ENCODE measurements at places on chromosomes 4 and X.

DNA sequence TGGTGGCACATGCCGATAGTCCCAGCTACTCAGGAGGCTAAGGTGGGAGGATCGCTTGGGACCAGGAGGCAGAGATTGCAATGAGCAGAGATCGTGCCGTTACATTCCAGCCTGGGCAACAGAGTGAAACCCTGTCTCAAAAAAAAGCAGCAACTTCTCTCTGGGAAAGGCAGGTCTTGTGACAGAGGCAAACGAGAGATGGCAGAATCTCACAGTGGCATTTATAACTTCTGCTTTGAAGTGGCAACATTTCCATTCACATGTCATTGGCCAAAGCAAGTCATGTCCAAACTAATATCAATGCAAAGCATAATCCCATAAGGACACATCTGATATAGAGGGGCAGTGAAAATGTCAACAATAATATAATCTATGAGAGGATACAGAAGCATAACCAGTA is 79.8 kb downstream of the PPEF2 start:
- no peak for DNase-seq

DNA sequence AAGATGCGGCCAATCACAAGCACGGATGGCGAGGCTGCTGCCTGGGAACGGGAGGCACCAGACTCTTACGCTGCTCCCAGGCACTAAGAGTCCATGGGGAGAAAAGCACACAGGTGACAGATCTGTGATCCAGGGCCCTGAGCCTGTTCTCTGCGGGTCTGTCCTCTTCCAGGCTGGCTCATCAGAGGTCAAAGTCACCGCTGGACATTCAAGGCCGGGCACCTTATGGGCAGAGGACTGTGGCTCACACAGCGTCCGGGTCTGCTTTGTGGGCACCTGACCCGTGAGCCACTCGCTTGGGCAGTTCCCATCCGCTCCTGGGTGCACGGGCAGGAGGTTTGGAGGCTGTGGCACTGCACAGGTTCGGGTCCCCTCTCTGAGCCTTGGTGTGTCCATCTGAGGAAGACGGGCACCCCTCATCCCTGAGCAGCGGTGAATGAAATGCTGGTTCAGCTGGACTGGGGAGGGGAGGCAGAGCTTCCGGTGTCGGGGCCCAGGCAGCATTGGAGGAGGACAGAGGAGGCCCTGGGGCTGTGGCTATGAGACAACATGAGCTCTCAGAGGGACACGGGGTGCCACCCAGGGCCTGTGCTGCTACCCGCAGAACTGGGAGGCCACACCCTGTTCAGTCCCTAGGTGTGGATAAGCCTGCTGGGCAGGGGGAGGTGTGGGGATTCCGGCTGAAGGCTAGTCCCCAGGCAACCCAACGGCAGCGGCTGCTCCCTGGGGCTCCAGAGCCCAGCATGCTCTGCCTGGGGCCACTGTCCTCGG is 61.2 kb upstream of the AFAP1 start:
- no peak for DNase-seq

DNA sequence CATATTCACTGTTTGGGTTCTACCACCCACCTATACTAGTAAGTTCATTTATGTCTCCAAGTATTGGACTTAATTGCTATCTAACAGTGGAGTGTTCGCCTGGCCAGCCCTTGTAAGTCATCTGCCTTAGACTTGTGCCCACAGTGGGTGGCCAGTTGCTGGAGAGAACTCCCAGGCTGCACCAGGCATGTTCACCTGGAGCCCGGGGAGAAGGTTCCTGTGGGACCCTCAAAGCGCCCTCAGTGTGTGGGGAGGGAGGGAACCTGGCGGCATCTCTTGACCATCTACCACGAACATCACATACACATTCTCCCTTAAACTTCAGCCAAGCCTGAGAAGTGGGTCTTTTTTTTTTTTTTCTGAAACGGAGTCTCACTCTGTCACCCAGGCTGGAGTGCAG is 138.1 kb downstream of the CPZ start:
- no peak for DNase-seq

DNA sequence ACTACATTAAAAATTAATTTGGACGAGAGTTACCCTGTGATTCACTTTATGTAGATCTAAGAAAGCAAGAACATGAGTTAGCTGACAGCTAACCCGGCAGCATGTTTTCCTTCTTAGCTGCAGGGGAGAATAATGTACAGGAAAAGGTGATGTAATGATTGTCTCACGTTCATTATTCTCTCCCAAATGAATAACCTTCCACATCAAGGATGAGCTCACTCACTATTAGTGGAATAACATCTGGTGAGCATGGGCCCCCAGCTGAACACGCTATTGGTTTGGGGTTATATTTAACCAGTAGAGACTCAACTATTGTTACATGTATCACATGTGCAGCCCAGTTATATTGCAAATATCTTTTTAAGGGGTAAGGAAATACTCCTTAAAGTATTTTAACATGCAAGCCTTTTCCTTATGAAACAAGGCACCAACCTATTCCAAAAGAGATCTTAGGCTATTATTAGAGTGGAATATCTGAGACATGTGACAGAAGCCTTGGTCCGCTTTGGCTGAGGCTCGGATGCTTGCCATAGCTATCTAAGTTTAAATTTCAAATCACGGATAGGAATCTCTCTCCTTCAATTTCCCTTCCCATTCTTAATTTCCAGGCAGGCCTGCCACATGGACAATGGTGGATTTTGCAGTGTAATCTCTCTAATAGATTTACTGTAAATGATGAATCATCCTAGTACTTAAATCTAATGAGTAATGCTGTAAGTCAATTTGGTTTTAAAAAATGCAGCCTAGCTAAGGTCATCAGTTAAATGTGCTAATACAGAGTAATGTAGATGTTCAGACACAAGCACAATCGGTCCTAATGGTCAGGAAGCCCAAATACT is 99.0 kb upstream of the OTUD4 start:
- DNase-seq, result peak; percentile 95

DNA sequence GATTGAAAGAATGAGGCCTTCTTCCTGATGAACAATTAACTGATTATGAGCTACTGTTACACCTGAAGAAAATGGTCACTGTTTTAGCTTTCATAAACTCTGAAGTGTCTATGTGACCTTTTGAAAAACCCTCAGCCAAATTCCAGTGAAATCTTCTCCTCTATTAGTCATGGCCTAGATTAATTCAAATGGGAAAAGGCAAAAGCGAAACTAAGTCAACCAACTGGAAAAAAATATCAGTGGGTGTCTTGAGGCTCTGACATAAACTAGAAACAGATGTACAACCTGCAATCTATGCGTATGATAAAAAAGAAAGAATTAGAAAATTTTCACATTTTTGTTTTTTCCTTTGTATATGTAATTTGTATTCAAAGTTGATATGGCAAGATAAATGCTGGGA is 169.4 kb upstream of the BANK1 start:
- peak; percentile 43 for DNase-seq

DNA sequence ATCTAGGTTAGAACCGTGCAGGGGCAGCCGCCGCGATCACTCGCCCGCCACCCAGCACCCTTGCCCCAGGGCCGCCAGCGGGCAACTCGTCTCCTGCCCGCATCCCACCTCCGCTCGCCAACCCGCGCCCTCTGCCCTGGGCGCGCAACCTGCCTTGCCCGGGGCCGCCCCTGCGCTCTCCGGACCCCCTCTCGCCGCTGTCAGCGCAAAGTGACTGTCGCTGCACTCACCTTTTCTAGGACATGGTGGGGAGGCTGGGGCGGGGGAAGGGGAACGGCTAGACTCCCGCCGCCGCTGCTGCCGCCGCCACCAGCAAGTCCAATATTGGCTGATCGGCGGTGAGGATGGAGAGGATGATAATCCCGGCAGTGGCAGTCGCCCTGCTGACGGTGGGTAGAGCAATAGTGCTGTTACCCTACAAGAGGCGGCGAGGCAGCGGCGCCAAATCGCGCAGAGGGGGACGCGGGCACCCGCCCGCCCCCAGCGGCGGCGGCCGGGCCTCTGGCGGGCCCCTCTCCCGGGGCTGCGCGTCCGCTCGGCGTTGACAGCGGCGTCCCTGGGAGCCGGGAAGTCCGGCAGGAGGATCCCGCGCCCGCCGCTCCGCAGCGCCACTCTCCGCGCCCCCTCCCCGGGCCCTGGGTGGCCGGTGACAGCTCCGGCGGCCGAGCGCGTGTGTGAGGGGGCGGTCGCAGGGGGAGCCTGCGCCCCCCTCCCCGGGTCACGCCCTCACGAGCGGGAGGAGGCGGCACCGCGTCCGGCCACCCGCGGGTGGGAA is 2.3 kb upstream of the NR3C2 start:
- no peak for DNase-seq

GRCh38 chr4:124666496-124666895 is 46.0 kb downstream of the ANKRD50 start:
- DNase-seq, result no peak

- peak; percentile 2 for DNase-seq
Observed at GRCh38 chr4:132587626-132588025, 561.5 kb upstream of the PCDH10 start.

GRCh38 chr4:1361431-1361830 is 14.4 kb downstream of the UVSSA start:
- DNase-seq, result no peak

DNA sequence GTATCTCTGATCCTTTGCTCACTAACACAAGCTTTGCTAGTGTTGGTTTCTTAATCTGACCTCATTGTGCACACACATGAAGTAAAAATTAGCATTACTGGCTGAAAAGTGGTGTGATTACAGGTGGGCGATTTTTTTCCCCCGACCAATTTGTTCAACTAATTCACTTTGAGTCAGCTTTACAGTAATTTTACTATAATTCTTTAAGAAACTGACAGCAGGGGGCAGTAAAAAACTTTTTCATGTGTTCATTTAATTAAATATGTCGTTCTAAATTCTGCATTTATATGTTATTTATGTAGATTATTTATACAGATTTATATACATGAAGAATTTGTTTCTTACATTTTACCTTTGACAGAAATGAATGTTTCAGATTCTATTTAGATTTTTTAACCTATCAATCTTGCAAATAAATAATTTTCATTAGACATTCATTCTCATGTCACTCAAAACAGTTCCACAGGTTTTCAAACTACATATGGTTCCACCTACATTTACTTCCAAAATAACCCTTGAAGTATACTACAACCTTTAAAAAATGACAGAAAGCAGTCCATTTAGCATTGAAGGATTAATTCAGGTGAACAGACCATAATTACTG is 17.5 kb downstream of the PALLD start:
- peak; percentile 49 for DNase-seq

GRCh38 chr4:7650606-7651385 is 216.1 kb upstream of the PSAPL1 start:
- DNase-seq, result no peak

DNA sequence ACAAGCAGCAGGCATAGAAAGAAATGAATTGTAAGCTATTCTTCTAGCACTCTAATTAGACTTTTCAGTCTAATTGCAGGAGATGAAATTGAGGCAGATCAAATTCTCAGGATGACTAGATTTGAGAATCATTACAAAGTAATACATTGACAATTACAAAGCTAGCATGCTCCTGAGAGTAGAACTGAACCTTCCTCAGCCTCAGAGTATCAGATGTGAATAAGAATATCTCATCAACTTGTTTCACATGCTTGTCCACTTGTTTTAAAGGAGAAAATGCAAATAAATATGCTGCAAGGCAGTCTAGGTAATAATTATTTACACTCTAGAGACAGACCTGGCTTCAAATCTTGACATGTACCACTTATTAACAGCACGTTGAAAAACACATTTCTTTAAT is 491.0 kb upstream of the MAGEB2 start:
- DNase-seq, result no peak

DNA sequence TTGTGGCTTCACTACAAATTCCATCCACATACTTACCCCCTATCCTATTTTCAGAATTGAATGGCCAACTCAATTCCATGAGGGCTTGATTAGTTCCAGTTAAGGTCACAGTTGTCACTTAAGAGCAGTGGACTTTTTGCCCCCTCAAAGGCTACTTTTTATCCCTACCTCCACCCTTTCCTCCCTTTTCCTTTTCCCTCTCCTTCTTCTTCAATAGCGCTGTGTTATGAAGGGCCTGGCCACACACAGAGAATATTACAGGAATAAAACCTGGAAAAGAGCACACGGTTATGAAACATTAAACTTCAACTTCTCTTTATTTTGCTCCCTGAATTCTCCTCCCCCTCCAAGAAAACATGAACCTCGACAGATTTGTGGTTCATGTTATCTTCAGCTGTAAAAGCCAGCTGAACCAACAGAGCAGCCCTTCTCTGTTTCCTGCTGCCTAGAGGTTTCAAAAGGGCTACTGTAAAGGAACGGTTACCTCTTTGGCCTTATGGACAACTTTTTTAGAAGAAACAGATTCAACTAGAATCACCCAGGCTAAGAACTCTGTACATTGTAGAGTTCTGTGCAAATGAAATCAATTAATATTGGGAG is 87.0 kb upstream of the RPL34 start:
- no peak for DNase-seq

- DNase-seq, result peak; percentile 63
Observed at GRCh38 chrX:68930542-68931317, 101.9 kb downstream of the EFNB1 start.

- DNase-seq, result peak; percentile 57
Observed at GRCh38 chr4:16048619-16049419, 35.0 kb downstream of the PROM1 start.

GRCh38 chr4:87865288-87865687 is 32.5 kb downstream of the MEPE start:
- DNase-seq, result no peak

DNA sequence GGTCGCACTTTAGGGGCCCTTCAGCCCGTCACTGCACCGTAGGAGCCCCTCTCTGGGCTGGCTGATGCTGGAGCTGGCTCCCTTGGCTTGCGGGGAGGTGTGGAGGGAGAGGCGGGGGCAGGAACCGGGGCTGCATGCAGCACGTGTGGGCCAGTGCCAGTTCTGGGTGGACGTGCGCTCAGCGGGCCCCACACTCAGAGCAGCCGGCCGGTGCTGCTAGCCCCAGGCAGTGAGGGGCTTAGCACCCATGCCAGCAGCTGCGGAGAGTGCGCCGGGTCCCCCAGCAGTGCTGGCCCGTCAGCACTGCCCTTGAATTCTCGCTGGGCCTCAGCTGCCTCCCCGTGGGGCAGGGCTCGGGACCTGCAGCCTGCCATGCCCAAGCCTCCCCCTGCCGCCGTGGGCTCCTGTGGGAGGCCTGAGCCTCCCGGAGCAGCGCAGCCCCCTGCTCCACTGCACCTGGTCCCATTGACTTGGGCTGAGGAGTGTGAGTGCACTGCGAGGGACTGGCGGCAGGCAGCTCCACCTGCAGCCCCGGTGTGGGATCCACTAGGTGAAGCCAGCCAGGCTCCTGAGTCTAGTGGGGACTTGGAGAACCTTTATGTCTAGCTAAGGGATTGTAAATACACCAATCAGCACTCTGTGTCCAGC is 108.8 kb upstream of the RASGEF1B start:
- no peak for DNase-seq

- no peak for DNase-seq
Observed at GRCh38 chrX:437661-438390, 51.1 kb upstream of the PPP2R3B start.

DNA sequence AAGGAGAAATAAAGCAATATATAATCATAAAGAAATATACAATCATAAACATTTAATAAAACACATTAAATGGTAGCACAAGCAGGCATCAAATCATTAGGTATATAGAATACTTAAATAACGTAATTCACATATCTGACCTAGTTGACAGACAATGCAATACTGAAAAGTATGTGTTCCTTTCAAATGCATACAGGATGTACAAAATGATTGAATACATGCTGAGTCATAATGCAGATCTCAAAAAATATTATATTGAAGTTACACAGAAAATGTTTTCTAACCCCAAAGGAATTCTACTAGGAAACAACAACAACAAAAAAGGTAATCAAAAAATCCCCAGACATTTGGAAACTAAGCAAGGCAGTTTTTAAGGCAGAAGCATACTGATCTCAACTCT is 1072.0 kb upstream of the INTU start:
- no peak for DNase-seq

Measured in fibroblast of skin of abdomen (primary cell).